ENCODE measurements at places on chromosomes 6 and 20. TPM values are rescaled to one million over a fixed set of nuclear protein-coding genes. Genes with fewer than 3 reads are reported as not detected.

DNA sequence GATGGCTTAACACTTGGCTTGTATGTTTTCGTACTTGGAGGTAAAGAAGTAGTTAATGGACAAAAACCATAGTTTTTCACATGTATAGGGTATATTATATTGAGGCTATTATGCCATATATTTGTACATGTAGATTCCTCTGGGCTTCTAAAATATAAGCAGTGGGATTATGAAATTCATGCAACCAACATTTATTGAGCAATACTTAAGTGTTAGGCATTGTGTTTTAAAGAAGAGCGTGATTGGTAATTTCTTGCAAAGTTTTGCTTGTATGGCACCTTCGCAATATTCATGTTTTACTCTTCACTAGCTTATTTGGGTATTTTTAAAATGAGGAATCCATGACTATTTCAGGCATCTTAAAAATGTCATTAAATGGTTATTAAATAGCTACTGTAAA lies 2.5 kb downstream of the TULP4 start:
- no peak for DNase-seq

GRCh38 chr6:129306826-129307225 lies 403.2 kb downstream of the ARHGAP18 start:
- no peak for DNase-seq

- no peak for DNase-seq
Observed at GRCh38 chr6:143290206-143290605, 160.3 kb downstream of the ADAT2 start.

GRCh38 chr6:83592770-83593394 lies 80.5 kb downstream of the PRSS35 start:
- DNase-seq, result peak; percentile 60

- peak; percentile 53 for DNase-seq
Observed at GRCh38 chr6:30615958-30616810, 859 bp downstream of the PPP1R10 start.

- no peak for DNase-seq
Observed at GRCh38 chr6:1786455-1787453, 177.0 kb downstream of the FOXC1 start.

DNA sequence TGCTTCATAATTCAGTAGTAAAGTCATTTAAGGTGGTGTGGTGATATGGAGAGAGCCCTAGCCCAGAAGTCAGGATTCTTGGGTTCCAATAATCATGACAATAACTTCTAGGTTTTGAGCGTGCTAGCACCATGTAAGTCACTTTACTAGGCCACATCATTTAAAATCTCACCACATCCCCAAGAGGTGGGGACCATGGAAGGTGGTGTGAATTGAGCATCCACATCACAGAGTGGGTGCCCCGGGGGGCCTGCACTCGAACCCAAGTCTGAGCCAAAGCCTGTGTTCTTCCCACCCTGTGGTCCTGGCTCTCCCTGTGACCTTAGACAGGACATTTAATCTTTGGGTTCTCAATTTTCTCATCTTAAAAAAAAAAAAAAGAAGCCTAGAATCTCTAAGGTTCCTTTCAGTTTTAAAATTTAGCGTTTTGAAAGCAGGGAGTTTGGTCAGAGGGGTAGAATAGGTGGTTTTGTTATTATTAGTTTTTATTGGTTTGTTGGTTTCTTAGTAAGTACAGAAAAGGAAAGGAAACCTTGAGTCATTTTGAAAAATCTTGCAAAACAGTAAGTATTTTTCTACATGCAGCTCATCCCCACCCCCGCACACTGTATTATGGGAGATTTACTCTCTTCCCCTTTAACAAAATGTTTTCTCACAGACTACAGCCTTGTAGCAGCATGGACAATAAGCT lies 26.4 kb downstream of the ARMC2 start:
- no peak for DNase-seq

DNA sequence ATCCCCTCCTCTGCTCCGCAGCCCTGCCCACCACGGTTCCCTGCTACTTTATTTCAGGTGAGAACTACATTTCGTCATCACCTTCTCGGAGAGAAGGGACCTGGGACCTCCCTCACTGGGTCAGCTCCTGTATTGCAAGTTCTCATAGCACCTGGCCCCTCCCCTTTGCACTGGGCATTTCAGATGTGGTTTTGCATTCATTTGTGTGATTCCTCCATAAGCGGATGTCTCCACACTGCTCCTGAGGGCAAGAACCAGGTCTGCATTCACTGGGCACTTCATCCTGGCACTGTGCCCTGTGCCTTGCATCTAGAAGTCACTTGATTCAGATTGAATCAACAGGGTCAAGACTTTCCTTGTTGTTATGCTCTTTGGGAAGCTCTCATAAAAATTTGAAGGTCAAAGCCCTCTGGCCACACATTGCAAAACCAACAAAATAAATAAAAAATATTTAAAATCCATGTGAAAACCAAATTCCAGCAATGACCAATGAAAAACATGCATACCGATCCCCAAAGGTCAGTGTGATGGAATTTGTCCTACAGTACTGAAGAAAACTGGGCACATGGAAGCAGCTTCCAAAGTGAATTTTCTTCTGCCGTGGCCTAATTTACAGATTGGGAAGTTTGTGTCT lies 89.1 kb upstream of the F13A1 start:
- DNase-seq, result no peak

GRCh38 chr6:96124778-96125177 lies 109.0 kb downstream of the FUT9 start:
- DNase-seq, result no peak

DNA sequence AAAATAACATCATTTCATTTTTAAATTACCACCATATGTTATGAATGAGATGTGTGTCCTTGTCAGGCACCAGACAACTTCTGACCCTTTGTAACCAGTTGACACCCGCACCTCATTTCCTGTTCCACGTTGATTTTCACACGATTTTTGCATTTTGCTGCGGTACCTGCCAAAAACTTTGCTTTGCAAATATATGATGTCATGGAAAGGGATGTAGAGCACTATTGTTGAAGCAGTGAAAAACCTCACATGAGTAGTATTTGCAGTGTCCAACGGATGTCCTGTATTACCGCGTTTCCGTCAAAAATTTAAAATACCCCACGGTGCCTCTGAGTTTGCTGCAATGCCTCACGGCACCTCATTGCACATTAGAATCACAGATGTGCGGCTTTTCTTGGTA lies 115.6 kb downstream of the MTHFD1L start:
- no peak for DNase-seq

DNA sequence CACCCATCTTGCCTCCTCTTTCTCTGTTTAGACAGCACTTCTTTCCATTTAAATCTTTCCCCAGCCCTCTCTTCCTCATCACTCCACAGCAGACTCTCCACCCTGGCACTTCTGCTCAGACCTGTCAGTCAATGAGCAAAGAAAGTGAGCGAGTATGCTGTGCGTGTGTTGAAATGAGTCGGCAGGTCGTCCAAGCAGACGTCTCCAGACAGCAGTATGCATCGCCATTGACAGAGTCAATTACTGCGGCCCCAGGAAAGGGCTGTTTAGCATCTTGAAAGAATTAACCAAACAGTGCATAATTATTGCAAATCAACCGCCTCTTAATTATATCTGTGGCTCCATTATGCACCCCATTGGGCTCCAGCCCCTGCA lies 54.8 kb upstream of the KCNG1 start:
- DNase-seq, result no peak

DNA sequence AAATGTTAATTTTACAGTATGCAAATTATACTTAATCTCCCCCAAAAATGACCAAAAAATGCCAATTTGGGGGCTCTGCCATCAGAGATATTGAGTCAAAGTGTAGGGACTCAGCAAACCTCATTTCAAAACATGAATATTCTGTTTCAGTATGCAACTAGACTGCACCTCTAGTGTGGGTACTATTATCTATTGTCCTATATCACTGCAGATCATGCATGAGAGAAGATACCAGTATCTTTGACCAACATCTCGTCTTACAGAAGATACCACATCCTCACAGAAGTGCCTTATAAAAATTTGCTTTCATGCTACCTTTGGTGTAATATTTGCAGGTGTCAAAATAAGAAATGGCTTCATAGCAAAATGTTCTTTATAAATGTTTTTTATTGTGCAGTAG lies 623.8 kb downstream of the TENT5A start:
- no peak for DNase-seq

DNA sequence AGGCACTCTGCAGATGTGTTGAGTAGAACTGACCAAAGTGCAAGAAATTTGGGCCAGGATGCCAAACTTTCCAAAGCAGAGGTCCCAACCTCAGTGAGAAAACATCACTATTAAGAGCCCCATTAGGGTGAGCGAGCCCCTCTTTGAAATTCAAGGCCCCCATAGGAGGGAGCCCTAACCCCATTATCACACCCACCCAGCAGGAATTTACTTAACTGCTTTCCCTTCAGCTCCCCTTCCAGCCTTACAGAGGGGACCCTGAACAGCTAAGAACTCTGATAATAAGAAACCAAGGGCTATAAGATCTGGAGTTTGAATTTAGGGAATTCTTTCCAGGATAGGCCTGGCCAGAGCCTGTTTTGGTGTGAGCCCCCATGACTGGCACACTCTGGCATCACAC lies 130.6 kb downstream of the NFATC2 start:
- DNase-seq, result peak; percentile 47

- peak; percentile 34 for DNase-seq
Observed at GRCh38 chr6:96898241-96898851, 655 bp upstream of the NDUFAF4 start.

DNA sequence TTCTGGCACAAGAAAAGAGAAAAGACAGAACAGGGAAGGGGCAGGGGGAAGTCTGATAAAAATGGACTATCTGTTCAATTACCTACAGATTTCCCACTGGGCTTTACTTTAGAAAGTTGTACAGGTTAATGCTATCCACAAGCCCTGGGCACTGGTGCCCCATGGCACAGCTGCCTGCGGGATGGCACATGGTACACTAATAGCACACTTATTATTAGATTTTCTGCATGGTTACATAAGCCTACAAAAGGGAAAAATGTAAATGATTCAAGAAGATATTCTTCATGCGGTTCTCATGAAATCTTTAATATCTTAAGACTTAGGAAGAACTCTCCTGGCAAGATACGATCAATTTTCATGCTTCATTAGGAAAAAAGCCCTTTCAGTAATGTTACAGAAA lies 137.5 kb downstream of the GMPR start:
- no peak for DNase-seq

DNA sequence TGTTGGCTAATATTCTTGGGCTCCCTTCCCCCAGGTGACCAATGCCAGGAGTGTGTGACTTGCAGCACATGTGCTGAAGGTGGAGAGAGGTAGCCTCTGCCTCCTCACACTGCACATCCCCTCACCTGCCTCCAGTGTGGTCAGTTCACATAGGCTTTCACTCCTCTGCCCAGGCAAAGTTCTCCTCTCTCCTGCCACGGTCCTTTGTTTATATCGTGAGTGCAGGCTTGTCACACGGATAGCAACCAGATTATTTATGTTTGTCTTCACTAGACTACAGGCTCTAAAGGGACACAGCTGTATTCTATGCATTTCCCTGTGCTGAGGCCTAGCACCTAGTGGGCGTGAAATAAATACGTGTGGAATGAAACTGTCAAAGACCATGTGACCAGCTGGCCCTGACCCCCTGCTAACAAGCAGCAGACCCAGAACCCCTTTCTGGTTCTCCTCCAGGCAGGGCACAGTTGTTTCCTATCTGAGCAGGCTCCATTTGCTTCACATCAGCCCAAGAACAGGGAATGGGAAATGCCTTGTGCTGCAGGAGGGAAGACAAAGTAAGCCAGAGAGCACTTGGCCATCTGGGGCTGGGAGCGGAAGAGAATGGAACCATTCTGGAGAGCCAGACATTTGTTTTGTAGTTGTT lies 42.3 kb downstream of the UNC5CL start:
- no peak for DNase-seq

DNA sequence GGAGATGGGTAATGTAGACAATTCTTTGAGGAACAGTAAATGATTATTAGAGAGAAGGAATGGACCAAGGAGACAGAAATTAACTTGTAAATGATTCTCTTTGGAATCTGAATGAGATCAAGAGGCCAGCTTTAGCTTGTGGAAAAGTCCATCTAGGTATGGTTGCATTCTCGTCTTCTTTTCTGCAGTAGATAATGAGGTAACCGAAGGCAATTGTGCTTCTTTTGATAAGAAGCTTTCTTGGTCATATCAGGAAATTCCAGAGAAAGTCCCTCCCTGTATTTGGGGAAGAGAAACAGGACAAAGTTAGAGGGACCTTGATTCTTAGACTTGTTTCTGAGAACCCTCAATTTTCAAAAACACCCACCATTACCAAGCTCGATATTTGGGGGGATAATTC lies 109.1 kb upstream of the PRSS16 start:
- DNase-seq, result no peak

- no peak for DNase-seq
Observed at GRCh38 chr6:116881236-116881635, 4.2 kb downstream of the RFX6 start.

DNA sequence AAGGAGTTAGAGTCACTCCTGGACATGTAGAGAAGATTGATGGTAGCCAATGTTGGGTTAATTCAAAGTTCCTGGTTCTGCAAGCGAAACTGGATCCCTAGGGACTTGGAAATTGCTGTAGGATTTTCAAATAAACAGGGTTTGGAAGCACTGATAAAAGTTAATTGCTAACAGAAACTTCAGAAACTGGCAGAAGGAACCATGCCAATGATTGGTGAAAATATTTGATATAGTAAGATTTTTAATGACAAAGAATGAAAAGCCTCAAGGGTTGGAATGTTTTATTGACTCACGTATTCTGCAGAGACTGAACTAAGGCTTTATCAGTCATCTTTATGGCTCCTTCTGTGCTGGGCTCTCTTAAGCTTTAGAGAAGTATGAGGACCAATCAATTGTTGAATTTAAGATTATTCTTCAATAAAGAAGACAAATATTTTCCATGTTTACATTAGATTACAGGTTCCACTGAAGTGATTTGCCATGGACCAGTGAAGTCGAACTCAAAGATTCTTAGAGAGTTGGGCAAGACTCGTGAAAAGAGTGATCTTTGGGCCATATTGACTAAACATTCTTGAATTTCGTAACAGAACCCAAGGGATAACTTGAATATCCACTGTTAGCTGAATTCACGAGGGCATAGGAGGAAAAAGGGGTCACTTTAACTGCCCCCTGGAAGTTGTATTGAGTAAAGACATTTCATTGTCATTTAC lies 371.4 kb downstream of the HDGFL1 start:
- no peak for DNase-seq

GRCh38 chr6:48834706-48835105 lies 628.3 kb downstream of the MMUT start:
- DNase-seq, result peak; percentile 47

The SYTL3 gene
- 0.82 TPM for total RNA-seq

The PTP4A1 gene
- 80.1 TPM for total RNA-seq

The UBE2V1 gene
- 203 TPM for total RNA-seq

The MAS1 gene
- not detected for total RNA-seq

The TUBE1 gene
- total RNA-seq, result 24.4 TPM

The BANF2 gene
- not detected for total RNA-seq

The RIPOR2 gene
- total RNA-seq, result 0.17 TPM

The MYLK2 gene
- 1.2 TPM for total RNA-seq

The ATP9A gene
- 31.2 TPM for total RNA-seq

The BTN1A1 gene
- not detected for total RNA-seq

The METTL24 gene
- 6.4 TPM for total RNA-seq

The BFSP1 gene
- total RNA-seq, result 7.4 TPM

The RGS17 gene
- total RNA-seq, result 3.5 TPM

The SUMO4 gene
- 2.8 TPM for total RNA-seq

The HLA-DQB1 gene
- not detected for total RNA-seq
